ENCODE measurements at places on chromosomes 13 and 19.

DNA sequence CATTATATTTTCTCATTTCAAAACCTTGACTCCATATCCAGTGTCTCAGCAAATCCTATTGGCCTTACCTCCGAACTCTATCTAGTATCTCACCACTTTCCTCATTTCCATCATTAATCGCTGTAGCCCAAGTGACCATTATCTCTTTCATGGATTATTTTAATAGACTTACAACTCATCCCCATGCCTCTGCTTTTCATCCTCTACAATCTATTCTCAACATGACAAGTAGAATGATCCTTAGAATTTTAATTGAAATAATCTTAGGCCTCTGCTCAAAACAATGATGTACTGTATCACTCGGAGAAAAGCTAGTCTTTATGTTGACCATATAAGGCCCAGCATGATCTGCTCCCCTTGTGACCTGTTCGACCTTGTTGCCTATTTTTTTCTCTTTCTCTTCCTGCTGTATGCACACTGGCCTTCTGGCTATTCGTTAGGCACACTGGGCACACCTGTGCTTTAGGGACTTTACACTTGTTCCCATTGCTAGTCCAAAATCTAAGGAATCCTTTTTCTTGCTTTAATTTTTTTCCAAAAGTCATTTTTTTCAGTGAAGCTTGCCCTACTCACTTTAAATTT, 21.4 kb downstream of the DNAJC15 start:
- no peak for DNase-seq

GRCh38 chr19:310781-311496, 19.7 kb upstream of the PLPP2 start:
- DNase-seq, result no peak

GRCh38 chr13:23851106-23851505, 38.1 kb downstream of the MIPEP start:
- no peak for DNase-seq

GRCh38 chr13:79779761-79780160, 298.8 kb downstream of the NDFIP2 start:
- DNase-seq, result peak; percentile 72

DNA sequence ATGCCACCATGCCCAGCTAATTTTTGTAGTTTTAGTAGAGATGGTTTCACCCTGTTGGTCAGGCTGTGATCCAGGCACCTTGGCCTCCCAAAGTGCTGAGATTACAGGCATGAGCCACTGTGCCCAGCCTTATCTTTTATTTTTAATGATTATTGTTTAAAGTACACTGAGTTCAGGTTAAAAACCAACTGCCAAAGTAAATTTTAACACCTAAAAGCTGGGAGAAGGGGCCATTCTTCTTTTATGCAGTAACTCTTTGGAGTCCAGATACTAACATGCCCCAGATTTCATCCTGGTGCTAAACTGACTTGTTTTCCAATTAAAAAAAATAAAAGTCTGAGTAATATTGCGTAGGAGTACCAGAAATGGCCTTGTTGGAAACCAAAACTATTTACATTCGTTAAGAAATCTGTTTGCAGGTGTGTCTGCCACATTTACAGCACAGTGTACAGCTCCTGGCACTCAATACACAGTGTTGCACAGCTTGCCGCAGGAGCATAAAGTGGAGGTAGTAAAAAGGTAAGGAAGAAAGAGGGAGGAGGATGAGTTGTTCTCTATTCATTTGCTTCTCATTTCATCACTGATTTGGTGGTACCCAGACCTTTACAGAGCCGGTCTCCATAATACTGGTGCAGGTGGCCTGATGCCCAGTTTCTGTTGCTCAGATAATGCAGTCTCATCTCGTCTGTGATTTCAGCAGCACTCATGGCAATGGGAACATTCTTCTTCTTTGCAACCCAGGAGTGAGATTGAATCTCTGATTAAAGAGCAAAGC, 108.9 kb downstream of the PCCA start:
- DNase-seq, result no peak

GRCh38 chr13:33676045-33676989, 141.6 kb upstream of the RFC3 start:
- peak; percentile 35 for DNase-seq

DNA sequence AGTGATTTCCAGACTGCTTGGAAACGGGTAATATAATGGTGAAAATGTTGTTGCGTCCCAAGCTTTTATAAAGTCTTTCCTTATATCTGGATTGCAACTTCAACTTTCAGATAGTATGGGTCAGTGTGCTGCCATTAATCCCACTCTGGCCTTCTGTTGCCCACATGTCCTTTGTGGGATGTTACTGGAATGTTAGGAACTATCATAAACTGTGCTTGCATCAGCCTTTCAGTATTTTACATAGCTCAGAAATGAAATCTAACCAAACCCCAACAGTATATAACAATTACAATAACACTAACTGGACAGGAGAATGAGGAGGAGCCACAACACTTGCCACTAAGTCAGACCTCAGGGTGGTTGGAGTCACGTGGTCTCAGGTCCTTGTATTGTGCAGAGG, 78.9 kb downstream of the LNX2 start:
- no peak for DNase-seq

DNA sequence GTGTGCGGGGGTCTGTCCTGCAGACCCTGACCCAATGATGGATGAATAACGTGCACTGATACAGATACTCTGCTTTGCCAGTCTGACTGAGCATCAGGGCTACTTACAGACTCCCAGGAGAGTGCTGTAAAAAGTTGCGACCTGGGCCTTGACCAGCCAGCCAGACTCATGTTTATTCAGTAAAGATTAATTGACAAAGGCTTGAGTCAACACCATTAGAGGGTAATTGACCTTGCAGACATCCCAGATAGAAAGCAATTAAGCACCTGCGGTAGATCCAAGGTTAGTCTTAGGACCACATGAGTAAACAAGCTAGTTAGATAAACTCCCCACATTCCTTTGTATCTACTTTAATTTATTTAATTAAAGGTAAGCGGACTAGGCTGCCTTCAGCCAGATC, 10.4 kb downstream of the NUDT19 start:
- no peak for DNase-seq

DNA sequence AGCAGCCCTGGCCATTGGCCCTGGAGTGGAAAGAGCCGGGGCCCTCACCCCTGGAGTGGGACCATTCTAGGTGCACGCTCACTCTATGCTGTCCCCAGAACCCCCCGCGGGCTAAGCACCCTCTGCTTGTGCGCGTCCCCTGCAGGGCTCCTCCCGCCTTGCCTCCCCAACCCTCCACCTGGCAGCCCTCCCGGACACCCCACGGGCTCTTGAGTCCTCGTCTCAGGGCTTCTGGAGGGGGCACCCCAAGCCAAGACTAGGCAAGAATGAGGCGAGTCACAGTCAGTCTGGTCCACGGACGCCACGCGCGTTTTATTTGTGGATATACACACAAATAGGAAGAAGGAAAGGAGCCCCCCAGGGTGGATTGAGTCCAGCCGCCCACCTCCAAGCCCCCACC, 7.0 kb upstream of the TMEM161A start:
- no peak for DNase-seq

- DNase-seq, result no peak
Measured at GRCh38 chr13:58994077-58994476, 1169.7 kb downstream of the DIAPH3 start.

- DNase-seq, result peak; percentile 58
Measured at GRCh38 chr13:114132419-114133121, at the start of gene RASA3. TSS of gene RASA3 (minus strand) at chr13:114132623. CDS start at chr13:114132489, 134 bp downstream.

DNA sequence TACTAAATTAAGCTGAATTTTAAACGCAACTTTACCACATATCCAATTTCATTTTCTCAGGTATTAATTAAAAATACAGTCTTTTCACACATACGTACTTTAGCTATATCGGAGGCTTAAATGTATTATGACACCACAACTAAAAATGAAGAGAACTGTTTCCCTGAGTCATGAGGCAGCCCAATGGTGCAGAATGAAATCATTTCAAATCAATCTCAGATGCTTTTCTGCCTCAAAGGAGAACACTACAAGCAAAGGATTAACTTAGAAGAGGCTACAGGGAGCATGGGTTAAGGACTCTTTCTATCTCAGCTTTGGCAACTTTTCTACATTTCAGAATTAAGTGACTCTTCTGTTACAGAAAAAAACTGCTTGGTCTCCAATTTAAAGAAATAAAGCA, 516.3 kb upstream of the HTR2A start:
- no peak for DNase-seq

DNA sequence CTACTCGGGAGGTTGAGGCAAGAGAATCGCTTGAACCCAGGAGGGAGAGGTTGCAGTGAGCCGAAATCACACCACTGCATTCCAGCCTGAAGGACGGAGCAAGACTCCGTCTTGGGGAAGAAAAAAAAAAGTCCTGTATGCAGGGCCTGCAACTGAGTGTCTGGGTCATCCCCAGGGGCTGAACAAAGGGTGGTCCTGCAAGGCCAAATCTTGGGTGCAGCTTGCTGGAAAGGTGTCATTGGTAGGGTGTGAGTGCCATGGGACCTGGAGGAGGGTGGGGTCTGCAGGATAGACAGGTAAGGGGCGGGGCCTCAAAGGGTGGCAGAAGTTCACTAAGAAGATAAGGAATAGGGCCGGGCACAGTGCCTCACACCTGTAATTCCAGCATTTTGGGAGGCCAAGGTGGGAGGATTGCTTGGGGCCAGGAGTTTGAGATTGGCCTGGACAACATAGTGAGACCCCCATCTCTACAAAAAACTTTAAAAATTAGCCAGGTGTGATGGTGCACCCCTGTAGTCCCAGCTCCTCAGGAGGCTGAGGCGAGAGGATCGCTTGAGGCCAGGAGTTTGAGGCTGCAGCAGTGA, 31.5 kb downstream of the ZSWIM4 start:
- DNase-seq, result no peak

DNA sequence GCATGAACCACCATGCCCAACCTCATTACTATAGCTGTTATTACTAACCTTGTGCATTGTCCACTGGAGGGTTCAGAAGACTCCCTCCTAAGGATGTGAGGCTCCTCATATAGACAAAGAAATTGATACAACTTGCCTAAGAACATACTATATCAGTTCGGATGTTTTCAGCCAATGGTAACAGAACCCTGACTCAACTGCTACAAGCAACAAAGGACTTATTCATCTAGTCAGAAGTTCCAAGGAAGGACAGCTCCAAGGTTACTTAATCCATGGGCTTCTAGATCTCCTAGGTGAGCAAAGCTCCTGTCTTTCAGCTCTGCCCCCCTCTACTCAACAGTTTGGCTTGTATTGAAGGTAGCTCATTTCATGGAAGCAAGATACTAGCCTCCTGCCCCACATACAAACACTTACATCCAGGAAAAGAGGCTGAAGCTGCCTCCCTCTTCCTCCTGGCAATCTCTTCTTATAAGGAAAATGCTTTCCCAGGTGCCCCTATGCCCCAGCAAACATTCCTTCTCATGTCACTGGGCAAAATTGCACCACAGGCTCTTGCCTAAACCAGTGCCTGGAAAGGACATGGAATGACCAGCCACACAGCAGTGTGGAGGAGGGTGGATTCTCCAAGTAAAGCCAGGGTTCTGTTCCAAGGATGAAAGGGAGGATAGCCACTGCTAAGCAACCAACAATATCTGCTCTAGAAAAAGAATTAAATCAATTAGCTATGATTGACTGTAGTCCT, 497.8 kb downstream of the FOXO1 start:
- no peak for DNase-seq

DNA sequence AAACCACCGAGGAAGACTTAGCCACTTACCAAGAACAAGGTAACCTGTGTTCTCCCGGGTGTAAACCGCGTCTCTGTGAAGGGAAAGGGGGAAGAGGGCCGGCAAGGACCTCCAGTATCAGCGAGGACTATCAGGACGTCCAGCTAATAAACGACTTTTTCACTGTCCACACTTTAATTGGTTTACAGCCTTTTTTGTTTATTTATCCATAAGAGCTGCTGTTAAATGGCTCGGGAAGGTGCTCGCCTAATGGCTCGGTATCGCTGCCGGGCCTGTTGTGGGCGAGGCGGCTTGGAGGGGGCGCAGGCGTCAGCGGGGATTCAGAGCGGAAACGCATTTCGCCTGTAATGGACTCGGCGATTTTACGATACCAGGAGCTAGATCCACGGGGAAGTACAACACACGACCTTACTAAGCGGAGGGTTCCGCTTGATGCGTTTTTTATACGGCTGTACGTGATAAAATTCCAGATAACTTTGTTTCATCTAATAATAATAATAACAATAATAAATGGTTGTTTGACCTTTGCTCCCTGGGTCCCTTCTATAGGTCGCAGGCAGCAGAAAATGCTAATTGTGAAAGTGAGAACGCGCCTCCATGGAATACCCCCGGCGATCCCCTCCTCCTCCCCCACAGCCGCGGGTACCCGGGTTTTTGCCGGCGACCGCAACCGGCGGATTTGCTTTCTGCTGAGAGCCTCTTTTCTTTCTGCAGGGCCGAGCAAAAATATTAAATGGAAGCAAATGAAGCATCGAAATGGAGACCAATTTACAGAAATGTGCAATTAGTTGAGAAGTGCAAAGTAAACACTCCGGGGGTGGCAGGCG, 2.5 kb upstream of the PDX1 start:
- DNase-seq, result no peak

DNA sequence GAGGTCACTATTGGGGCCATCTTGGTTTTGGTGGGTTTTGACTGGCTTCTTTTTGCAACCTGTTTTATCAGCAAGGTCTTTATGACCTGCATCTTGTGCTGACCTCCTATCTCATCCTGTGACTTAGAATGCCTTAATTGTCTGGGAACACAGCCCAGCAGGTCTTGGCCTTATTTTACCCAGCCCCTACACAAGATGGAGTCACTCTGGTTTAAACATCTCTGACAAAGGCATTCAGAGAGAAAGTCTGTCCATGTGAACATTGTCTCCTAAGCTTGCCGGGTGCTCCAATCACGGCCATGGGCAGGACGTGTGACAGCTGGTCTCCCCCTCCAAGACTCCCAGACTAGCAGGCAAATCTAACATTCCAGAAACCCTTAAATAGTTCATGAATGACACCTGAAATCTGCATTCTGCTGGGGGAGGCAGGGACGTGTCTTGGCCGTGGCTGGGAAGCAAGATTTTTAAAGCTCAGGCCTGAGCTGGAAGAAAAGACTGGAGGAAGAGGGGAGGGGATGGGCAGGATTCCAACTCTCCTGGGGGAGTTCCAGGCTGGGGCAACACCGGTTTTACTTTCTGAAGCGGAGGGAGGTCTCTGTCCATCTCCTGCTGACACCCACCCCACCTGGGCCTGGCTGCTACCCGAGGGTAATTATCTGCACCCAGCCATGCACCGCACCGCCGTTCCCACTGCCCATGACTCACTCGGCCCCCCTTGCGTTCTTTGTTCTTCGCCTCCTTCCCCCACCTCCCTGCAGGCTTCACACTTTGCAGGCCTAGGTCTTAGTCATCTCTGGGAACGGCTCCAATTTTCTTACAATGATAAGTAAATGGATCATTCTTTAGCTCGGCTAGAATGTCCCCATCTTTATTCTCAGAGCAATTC, 11.6 kb upstream of the OR1M1 start:
- peak; percentile 69 for DNase-seq

DNA sequence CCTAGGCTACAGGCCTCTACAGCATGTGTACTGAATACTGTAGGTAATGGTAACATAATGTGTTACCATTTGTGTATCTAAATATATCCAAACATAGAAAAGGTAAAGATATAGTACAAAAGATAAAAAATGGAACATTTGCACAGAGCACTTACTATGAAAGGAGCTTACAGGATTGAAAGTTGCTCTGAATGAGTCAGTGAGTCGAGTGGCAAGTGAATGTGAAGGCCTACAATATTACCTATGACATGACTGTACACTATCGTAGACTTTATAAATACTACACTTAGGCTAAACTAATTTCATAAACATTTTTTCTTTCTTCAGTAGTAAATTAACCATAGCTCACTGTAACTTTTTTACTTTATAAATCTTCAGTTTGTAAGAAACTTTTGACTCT, 35.1 kb downstream of the LPAR6 start:
- DNase-seq, result no peak
